CD8-positive, alpha-beta memory T cell (primary cell): ENCODE measurements at places on chromosomes 7 and 10. TPM values are rescaled to one million over a fixed set of nuclear protein-coding genes. Genes with fewer than 3 reads are reported as not detected.

The TCAF2 gene
- polyA plus RNA-seq: 8.3 TPM

The RHBDD2 gene
- polyA plus RNA-seq: 108 TPM

The GIMAP5 gene
- polyA plus RNA-seq: 475 TPM

The AMPH gene
- 0.18 TPM for polyA plus RNA-seq

The CC2D2B gene
- not detected for polyA plus RNA-seq

The TAS2R4 gene
- polyA plus RNA-seq: not detected

The A1CF gene
- polyA plus RNA-seq: not detected

The PNLIPRP3 gene
- not detected for polyA plus RNA-seq

The LRRTM3 gene
- not detected for polyA plus RNA-seq

The TMEM176A gene
- polyA plus RNA-seq: not detected

GRCh38 chr10:117198088-117198487 is 799 bp downstream of the KCNK18 start:
- no peak for DNase-seq
- no peak overlapping the region for H3K27ac ChIP-seq
- no peak overlapping the region for H3K4me3 ChIP-seq
- no peaks in the 10 kb centered on the region for H3K36me3 ChIP-seq
- no peaks in the 10 kb centered on the region for H3K4me1 ChIP-seq
- H3K27me3 ChIP-seq: no peaks in the 10 kb centered on the region

GRCh38 chr10:71964098-71964742 is at the start of gene CHST3:
CHST3 (plus strand) TSS chr10:71964395; CDS start chr10:72005843, 41,448 bp downstream.
- no peaks in the 10 kb centered on the region for H3K27me3 ChIP-seq
- H3K4me3 ChIP-seq: peak within 1 kb of the TSS; percentile 45
- H3K27ac ChIP-seq: no peak within 1 kb of the TSS
- H3K4me1 ChIP-seq: peaks cover 6% of the 10 kb centered on the region
- no peaks in the 10 kb centered on the region for H3K36me3 ChIP-seq

- H3K27me3 ChIP-seq: no peaks in the 10 kb centered on the region
- no peak overlapping the region for H3K4me3 ChIP-seq
- no peaks in the 10 kb centered on the region for H3K4me1 ChIP-seq
- no peaks in the 10 kb centered on the region for H3K36me3 ChIP-seq
- H3K27ac ChIP-seq: no peak overlapping the region
Measured at GRCh38 chr10:31557854-31558253, 238.8 kb downstream of the ZEB1 start.

- no peak overlapping the region for H3K27ac ChIP-seq
- DNase-seq: no peak
- H3K4me1 ChIP-seq: no peaks in the 10 kb centered on the region
- no peak overlapping the region for H3K4me3 ChIP-seq
- H3K27me3 ChIP-seq: no peaks in the 10 kb centered on the region
Measured at GRCh38 chr10:18140957-18141845, 977 bp downstream of the CACNB2 start.

DNA sequence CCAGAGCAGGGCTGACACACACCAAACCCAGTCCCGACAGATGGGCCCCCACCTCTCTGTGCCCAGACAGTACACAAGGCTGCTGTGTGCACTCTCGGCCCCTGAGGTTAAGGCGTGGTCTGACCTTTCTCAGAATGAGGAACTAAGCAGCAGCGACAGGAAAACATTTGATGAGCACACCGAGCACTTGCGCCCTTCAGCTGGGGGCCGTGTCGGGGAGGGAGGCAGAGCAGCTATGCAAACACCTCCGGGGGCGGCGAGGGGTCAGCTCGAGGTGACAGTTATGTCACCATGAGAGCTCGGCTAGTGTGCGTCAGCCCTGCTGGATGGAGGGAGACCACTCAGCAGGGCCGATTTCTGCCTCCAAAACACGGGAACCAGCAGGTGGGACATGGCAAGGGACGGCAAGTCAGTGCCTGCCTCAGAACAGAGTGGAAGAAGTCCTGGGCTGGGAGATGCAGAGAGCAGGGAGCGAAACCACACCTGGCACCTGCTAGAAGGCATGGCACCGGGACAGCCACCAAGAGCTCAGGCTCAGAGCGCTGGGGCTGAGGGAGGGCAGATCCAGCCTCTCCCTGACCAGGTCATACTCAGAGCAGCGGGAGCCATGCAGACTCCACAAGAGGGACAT is 57.4 kb downstream of the CHST15 start:
- no peaks in the 10 kb centered on the region for H3K36me3 ChIP-seq
- no peak for DNase-seq
- H3K4me1 ChIP-seq: peaks cover 7% of the 10 kb centered on the region
- H3K27me3 ChIP-seq: no peaks in the 10 kb centered on the region
- H3K4me3 ChIP-seq: no peak overlapping the region

DNA sequence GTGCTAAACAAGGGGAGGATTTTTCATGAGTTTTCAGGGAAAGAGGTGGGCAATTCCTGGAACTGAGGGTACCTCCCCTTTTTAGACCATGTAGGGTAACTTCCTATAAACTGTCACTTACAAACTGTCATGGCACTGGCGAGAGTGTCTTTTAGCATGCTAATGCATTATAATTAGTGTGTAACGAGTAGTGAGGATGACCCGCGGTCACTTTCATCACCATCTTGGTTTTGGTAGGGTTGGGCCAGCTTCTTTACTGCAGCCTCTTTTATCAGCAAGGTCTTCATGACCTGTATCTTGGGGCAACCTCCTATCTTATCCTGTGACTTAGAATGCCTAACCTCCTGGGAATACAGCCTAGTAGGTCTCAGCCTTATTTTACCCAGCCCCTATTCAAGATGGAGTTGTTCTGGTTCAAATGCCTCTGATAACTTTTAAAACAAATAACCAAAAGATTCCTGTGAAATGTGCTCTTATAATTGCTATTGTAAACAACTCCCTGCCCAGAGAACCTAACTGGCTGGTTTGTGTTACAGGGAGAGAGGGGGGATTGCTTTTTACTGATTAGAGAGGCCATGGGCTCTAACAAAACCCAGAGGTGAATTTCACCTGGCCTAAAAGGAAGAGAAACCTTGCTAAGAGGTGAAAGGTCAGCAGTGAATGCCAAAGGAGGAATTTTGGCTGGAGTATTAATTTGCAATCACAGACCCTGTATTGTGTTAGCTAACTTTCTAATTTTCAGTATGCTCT is 64.3 kb downstream of the EEPD1 start:
- no peaks in the 10 kb centered on the region for H3K4me1 ChIP-seq
- H3K4me3 ChIP-seq: no peak overlapping the region
- no peaks in the 10 kb centered on the region for H3K27me3 ChIP-seq
- H3K27ac ChIP-seq: no peak overlapping the region
- H3K36me3 ChIP-seq: no peaks in the 10 kb centered on the region
- no peak for DNase-seq

DNA sequence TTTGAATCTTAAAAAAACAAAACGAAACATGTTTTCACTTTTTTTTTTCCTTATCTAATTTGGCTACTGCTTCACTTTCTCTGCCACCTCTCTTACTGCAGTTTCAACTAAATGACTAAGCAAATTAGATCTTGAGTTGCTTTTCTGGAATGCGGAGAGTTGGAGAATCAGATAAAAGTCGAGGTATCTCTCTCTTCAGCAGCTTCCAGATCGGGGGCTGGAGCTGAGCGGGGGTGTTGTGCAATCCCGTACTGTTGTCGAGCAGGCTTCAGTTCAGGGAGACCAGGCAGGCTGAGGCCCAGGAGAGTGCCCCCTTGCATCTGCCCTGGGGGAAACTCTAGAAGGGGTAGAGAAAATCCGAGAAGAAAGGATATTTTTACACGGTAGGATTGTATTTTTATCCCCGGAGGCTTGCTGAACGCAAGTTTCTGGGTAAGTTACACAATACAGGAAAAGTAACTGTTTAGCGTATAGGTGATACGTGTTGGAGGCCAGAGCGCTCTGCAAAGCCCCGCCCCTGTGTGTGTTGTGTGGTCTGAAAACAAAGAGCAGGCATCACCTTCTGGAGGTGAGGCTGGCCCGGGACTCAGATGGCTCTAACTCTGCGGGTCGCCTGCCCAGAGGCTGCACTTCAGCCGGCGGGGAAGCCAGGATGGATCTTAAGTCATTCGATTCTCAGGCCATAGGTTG is 116.6 kb downstream of the KLF6 start:
- peaks cover 39% of the 10 kb centered on the region for H3K4me1 ChIP-seq
- H3K36me3 ChIP-seq: no peaks in the 10 kb centered on the region
- peak overlapping the region; percentile 81 for H3K4me3 ChIP-seq
- DNase-seq: peak; percentile 75
- no peaks in the 10 kb centered on the region for H3K27me3 ChIP-seq

- no peaks in the 10 kb centered on the region for H3K27me3 ChIP-seq
- no peak overlapping the region for H3K4me3 ChIP-seq
- no peak for DNase-seq
Measured at GRCh38 chr10:31586723-31587638, 268.0 kb downstream of the ZEB1 start.

GRCh38 chr7:124101173-124101768 is 68.4 kb upstream of the TMEM229A start:
- no peak overlapping the region for H3K27ac ChIP-seq
- no peak for DNase-seq
- no peaks in the 10 kb centered on the region for H3K36me3 ChIP-seq
- no peak overlapping the region for H3K4me3 ChIP-seq

DNA sequence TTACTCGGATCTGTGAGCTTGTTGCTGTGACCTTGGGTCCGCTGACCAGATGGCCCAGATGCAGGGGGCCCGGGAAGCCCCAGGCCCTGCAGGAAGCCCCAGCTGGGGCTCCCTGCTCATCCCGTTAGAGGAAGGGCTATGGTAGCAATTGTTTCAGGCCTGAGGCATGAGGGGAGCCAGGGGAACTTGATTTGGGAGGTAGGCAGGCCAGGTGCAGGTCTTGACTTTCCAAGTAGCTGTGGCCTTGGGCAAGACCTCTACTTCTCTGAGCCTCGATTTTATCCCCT is 55.0 kb upstream of the CXCL12 start:
- H3K27ac ChIP-seq: no peak overlapping the region
- peaks cover 3% of the 10 kb centered on the region for H3K27me3 ChIP-seq
- no peaks in the 10 kb centered on the region for H3K36me3 ChIP-seq
- H3K4me1 ChIP-seq: no peaks in the 10 kb centered on the region

GRCh38 chr10:13813550-13813949 is 226.8 kb downstream of the PRPF18 start:
- H3K27ac ChIP-seq: no peak overlapping the region
- H3K4me3 ChIP-seq: no peak overlapping the region
- DNase-seq: no peak

GRCh38 chr10:111035542-111035941 is 41.3 kb upstream of the ADRA2A start:
- no peak for DNase-seq
- no peaks in the 10 kb centered on the region for H3K4me1 ChIP-seq
- H3K4me3 ChIP-seq: no peak overlapping the region
- H3K27me3 ChIP-seq: no peaks in the 10 kb centered on the region

DNA sequence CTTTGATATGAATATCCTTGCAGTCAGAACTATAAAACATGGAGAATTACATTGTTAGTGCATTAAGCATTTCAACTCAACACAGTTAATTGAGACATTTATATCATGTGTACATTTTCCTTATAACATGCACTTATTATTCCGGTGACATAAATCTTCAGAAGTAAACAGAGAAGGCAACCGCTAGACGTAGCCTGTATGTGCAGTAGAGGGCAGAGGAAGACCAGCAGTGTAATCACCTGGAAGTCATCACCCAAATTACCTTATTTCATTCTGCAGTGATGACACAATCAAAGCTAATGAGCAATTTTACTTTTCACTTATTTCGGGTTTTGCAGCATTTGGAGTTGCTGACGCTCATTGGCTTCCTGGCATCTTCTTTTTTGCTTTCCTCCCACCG is 394.6 kb downstream of the SDK1 start:
- H3K27me3 ChIP-seq: no peaks in the 10 kb centered on the region
- no peaks in the 10 kb centered on the region for H3K36me3 ChIP-seq
- H3K4me1 ChIP-seq: peaks cover 4% of the 10 kb centered on the region

DNA sequence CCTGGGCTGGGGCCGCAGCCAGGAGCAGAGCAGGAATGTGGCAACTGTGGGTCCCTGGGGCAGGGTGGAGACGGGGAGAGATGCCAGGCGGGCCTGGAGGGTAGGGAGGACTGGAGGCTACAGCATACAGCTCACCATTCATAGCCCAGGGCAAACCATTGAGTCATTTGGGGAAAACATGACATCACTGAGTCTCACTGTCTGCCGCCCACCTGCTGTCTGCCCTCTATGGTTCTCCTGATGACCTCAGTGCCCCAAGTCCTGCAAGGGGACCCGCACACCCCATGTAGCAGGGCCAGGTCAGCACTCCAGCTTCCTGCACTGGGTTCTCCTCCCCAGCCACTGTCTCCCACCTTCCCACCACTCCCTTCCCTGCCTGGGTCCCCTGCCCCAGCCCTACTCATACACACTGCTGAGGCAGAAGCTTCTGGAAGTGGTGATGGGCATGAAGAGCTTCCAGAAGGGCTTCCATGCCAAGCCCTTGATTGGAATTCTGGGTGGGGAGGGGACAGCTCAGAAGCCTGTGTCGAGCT is 10.4 kb downstream of the CHST3 start:
- H3K27me3 ChIP-seq: no peaks in the 10 kb centered on the region
- no peak for DNase-seq
- H3K4me1 ChIP-seq: no peaks in the 10 kb centered on the region
- H3K4me3 ChIP-seq: no peak overlapping the region

DNA sequence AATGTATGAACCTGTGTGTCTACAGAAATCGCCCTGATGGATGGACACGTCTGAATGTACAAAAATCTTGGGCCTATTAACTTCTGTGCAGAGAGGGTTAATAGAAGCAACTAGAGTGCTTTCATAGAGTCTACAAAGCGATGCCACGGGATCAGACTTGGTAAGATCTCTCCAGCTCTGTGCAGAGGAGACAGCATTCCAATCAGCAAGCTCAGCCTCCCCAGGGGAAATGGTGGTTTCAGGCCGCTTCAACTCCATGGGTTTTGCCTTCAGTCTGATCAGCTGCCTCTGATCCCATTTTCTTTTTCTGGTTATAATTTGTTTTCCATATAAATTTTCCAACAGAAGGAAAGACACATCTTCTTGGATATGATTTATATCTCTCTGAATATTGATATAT is 35.1 kb upstream of the COBL start:
- no peaks in the 10 kb centered on the region for H3K36me3 ChIP-seq
- no peak for DNase-seq
- no peaks in the 10 kb centered on the region for H3K4me1 ChIP-seq
- H3K4me3 ChIP-seq: no peak overlapping the region
- H3K27ac ChIP-seq: no peak overlapping the region

- no peak overlapping the region for H3K27ac ChIP-seq
- no peak for DNase-seq
- H3K4me1 ChIP-seq: no peaks in the 10 kb centered on the region
- H3K27me3 ChIP-seq: no peaks in the 10 kb centered on the region
- no peak overlapping the region for H3K4me3 ChIP-seq
Measured at GRCh38 chr7:82567356-82567755, 123.8 kb upstream of the CACNA2D1 start.

GRCh38 chr10:124648738-124649137 is 95.4 kb downstream of the FAM53B start:
- peak overlapping the region; percentile 41 for H3K4me3 ChIP-seq
- H3K27ac ChIP-seq: peak overlapping the region; percentile 75
- no peaks in the 10 kb centered on the region for H3K27me3 ChIP-seq
- H3K36me3 ChIP-seq: no peaks in the 10 kb centered on the region
